ENCODE measurements at places on chromosomes 1 and 21.

GRCh38 chr1:20070357-20070756 lies 363 bp downstream of the PLA2G5 start:
- no peak for DNase-seq

GRCh38 chr1:243917863-243918565 lies 68.0 kb upstream of the AKT3 start:
- DNase-seq: no peak

DNA sequence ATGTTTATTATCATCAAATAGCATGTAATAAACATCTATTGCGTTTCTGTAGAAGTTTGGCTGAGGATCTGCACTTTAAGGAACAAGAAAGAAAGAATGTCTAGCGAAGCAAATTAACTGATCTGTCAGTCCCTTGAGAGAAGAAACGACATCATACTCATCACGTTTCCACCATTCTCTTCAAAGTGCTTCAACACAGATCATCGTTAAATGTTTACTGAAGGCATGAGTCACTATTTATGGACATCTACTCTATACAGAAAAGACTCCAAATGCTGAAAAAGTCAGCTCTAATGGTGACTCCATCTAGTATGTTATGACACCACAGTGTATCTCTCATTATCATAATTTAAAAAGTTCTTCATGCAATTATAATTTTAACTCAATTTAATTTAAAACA lies 369.1 kb downstream of the RGS7 start:
- DNase-seq: no peak

GRCh38 chr1:44721485-44722361 lies 9.2 kb downstream of the RNU5D-1 start:
- peak; percentile 95 for DNase-seq

DNA sequence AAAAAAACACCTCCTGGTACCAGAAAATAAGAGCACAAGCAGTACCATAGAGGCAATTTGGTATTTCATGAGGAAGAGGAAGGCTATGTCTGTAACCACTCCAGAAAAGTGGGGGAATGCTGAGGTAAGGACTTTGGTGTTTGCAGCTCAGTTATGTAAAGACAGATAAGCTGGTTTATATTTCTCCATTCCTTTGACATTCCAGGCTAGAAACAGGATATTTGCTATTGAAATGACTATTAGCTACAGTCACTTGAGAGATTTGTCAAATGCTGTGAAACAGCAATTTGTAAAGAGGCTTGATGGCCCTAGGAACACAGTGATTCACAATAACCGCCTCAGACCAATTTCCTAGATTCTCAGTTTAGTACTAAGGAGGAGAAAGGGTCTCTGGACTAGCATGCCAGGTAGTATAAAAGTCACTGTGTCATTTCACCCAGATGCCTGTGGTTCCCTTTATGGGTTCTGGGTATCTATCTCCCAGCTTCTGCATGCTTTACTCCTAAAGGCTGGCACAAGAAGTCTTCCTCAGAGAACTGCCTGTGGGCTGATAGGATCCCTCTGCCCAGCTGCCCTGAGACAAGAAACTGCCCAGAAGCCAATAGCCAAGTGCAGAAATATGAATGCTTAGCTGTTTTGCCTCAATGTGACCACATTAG lies 80.5 kb downstream of the VCAM1 start:
- DNase-seq: no peak

- DNase-seq: no peak
These were observed 976.9 kb downstream of the BRINP3 start for GRCh38 chr1:189500778-189501177.

GRCh38 chr1:102435483-102435882 lies 438.8 kb upstream of the OLFM3 start:
- DNase-seq: no peak

DNA sequence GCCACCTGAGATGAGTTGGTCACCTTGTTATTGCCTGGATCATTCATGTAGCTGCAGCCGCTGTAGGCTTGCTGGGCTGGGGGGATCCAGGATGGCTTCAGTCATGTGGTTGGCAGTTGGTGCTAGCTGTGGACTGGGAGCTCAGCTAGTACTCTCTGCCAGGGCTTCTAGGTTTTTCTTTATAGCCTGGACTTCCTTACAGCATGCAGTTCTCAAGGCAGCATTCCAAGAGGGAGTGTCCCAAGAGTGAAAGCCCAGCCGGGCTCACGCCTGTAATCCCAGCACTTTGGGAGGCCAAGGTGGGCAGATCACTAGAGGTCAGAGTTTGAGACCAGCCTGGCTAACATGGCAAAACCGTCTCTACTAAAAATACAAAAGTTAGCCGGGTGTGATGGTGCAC lies 23.7 kb upstream of the ACTL8 start:
- DNase-seq: no peak

DNA sequence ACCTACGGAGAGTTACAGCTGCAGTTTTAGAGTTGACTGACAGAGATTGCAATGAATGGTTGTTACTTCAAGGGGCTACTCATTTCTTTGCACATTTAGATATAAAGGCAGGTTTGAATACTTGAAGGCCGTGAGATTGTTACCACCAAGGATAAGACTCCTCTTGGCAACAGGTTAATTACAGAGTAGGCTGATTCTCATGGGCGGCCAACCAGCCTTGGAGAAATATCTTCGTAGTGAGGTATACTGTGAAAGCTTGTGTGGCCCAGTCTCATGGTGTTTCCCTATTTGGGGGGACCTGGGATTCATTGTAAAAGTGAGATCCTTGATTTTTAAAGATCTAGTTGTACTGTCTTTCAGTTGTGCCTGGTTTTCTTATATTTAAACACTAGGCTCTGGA lies 103.2 kb upstream of the OLFM3 start:
- no peak for DNase-seq

DNA sequence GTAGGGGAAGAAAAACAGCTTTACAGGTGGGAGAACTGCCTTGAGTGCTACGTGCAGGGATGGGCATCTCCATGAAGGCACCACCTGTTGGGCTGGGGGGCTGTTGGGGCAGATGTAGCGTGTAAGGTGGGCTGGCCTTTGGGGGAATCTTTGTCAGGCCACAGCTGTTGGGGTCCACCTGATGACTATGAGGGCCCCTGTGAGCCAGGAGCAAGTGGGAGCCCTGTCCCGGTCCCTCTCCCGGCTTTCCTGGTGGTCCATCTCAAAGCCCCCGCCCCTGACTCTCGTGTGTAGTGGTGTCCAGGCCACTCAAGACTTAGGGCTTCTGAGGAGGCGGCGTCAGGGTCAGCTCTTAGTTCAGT lies 13.5 kb downstream of the SLC37A1 start:
- no peak for DNase-seq

DNA sequence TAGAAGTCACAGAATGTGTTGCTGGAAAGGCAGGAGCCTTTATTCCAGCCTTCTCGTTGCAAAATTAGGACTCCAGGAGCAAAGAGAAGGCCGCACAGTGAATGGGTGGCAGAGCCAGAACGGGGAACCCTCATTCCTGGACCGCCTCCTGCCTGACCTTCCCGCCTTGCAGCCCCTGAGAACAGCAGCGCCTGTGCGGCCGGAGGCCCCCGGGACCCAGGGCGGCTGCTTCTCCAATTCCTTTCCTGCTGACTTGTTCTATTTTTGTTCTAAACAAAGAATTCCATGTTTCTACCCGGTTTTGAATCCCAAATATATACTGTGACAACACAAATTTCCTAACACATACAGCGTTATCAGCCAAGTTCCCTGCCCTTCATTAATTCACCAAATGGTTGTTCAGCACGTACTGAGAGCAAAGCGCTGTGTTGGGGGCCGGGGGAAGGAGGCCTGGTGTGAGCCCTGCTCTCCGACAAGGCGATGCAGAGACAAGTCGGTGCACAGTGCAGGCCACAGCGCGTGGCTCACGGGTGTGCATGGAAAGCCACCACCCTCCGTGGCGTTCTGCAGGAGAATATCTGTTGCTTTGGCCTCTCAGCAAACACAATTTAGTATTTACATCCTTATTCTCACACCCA lies 31.9 kb upstream of the COL6A2 start:
- no peak for DNase-seq

- no peak for DNase-seq
These were observed 31.2 kb downstream of the SLC19A1 start for GRCh38 chr21:45511007-45511406.

- no peak for DNase-seq
These were observed 1.1 kb downstream of the NR5A2 start for GRCh38 chr1:200028586-200029034.

GRCh38 chr1:12153181-12153785 lies 13.5 kb upstream of the TNFRSF1B start:
- DNase-seq: no peak
